Stimulated activated CD4-positive, alpha-beta T cell treated with anti-CD3 and anti-CD28 coated beads, Interleukin-15, amount 100 ng/mL, for 1 hour (primary cell): ENCODE measurements at places on chromosomes 5 and 9.

- DNase-seq: no peak
These were observed 56.1 kb downstream of the MED10 start for GRCh38 chr5:6322163-6322713.

GRCh38 chr5:34008802-34009201 is 952 bp upstream of the AMACR start:
- DNase-seq: no peak

DNA sequence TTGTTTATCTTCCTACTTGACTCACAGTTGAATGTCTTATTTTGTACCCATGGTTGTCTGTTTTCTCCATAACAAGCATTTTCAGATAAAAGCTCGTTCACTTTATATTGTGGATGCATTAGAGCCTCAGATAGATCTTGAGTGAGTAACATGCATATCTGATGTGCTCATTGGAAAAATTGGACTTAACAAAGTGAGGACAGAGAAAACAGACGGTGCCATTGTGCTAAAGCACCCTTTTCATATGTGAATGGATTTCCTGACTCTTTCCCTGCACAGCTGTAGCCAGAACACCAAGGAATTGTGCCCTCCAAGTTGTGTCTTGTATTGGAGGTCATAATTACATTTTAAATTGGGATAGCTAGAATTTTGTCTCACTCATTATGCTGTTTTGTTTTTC is 325.8 kb upstream of the MEF2C start:
- DNase-seq: no peak

DNA sequence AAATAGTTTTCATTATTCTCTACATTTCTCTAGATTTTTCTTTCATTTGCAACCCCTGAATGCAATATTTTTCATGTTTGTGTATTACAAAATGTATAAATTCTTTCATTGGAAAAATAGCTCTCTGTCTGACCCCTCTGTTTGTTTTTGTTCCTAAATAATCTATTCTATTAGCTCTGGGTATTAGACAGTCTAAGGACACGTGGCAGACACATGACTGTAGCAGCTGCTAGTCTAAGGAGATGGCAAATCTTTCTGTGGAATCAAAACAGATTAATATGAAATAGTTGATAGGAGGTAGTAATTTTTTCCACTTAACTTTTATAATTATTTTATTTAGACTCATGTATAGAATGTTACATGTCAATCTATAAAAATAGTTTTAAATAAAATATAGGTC is 21.4 kb upstream of the SPATA9 start:
- DNase-seq: no peak

- DNase-seq: no peak
These were observed 238.6 kb upstream of the TMEM161B start for GRCh38 chr5:88507261-88507660.

DNA sequence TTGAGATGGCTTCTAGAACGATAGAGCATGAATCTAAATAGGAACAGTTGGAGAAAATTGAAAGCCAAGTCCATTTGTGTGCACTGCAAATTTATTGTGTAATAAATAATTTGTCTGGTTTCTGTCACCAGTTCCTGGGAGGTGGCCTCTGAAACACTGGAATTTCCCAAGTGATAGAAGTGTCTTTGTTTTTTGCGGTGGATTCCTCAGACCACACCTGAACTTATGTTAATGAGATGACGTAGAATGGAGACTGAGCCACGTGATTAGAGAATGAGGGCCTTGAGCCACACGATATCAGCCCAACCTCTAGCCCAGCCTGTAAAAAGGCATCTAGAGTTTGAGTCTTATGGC is 105.1 kb downstream of the MSX2 start:
- no peak for DNase-seq

GRCh38 chr5:103573411-103573810 is 10.8 kb upstream of the NUDT12 start:
- DNase-seq: no peak

GRCh38 chr5:7762267-7762666 is 88.7 kb downstream of the CFAP90 start:
- DNase-seq: no peak

- DNase-seq: no peak
These were observed 91.1 kb downstream of the ENC1 start for GRCh38 chr5:74549384-74549783.

- no peak for DNase-seq
These were observed 2.1 kb downstream of the NIPSNAP3B start for GRCh38 chr9:104766025-104766424.

DNA sequence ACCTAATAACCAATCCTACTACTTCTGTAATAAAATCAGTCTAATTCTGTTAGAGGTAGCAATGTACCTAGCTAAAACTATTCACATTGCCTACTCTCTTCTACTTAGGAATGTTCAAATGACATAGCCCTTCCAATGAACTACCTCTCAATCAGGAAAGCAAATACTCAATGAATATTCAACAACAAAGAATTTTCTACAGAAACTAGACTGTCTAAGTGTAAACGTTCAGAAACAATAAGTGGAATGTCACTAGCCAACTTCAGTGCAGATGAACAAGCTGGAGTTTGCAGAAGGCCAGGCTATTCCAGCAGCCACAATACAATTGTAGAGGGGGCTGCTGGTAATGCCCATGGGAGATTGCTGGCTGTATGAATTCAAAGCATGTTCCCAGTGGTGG is 743.2 kb upstream of the CDH10 start:
- DNase-seq: no peak

- no peak for DNase-seq
These were observed 186.7 kb upstream of the TLX3 start for GRCh38 chr5:171122372-171122771.

DNA sequence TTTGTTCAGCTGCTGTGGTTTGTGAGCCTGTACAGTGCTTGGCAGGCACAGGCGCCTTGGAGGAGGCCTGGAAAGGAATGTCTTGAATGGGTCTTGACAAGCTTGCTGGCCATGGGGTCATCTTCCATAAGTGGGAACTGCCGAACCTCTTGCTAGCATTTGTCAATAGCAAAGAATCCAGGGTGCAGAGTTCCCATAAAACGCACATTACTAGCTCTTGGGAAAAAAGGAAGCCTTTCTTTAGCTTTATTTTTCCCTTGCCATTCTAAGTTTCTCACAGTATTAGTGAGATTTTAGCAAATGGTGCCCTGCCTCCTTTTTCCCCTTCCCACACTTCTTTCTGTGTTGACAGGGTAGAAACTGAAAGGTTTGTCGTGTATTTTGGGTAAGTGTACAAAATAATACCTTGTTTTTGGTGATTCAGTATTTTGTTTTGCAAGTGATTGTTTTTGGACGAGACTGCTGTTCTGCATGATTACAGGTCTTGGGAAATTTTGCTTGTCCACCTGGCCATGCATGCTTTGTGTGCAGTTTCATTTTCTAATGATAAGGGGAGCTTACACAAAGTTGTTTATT is 82.0 kb downstream of the ADGRV1 start:
- no peak for DNase-seq

GRCh38 chr5:66744040-66744439 is 147.8 kb downstream of the MAST4 start:
- no peak for DNase-seq

DNA sequence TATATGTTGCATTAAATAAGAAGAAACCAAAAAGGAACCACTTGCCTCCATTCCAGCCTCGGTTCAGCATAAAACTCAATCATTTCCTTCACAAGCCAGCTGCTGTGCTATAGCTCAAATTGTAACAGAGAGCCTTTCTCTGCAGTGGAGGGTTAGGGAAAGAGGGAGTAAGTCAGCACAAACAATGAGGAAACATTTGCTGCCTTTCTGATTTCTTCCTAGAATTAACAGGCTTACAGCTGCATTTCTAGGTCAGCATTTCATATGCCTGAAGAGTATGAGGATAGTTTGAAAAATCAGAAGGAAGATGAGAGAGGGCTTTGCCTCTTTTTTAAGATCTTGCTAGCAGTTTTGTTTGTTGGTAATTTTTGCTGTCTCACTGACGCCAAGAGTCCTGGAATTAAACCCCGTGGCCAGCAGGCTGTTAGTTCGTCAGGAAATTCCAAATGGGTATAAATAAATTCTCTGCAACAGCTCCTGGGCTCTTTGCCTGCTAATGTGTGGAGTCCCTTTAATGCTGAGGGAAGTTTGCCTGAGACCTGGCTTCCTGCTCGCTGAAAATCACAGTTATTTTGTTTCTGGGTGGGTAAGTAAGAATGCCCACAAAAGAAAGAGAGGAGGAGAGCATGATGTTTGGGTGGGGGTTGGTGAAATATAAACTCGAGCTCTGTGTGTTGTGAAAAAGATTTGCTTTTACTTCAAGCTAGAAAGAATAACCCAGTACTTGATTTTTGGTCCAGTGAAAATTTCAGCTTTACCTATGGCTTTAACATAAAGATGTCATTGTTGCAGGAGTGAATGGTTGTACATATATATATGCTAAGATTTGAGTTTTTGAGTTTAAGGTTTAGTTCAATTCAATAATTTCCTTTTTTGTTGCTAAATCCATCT is 148.1 kb upstream of the DMRT1 start:
- DNase-seq: no peak

DNA sequence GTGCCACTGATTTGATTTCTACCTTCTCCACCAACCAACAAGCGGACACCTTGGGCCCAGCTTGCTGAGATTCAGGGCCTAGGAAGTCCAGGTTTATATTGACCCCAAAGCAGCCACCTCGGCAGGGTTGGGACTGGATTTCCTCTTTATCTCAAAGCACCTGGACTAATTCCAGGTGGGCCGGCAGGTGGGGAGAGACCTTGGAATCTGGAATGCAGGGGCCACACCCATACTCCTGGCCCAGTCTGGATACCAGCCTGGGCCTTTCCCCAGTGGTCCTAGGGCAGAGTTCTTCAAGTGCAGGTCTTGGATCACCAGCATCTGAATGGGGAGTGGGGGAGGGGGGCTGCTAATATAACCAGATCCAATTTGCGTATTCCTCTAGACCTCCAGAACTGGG is 93.1 kb downstream of the PCDH1 start:
- DNase-seq: no peak

- no peak for DNase-seq
These were observed 16.8 kb upstream of the PTGES start for GRCh38 chr9:129769669-129770068.

- no peak for DNase-seq
These were observed 44.1 kb upstream of the STXBP1 start for GRCh38 chr9:127567730-127568617.

- no peak for DNase-seq
These were observed 3.4 kb downstream of the IL4 start for GRCh38 chr5:132677191-132677590.

DNA sequence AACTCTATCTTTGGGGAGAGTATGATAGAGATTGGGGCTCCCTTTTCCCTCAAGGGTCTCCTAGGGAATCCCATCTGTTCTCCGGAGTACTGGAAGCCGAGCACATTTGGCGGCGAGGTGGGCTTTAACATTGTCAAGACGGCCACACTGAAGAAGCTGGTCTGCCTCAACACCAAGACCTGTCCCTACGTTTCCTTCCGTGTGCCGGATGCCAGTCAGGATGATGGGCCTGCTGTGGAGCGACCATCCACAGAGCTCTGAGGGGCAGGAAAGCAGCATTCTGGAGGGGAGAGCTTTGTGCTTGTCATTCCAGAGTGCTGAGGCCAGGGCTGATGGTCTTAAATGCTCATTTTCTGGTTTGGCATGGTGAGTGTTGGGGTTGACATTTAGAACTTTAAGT is 21.5 kb downstream of the PTGS1 start:
- DNase-seq: no peak

- no peak for DNase-seq
These were observed 29.9 kb upstream of the PRSS3 start for GRCh38 chr9:33765411-33765810.

- no peak for DNase-seq
These were observed 655.2 kb upstream of the RIOK2 start for GRCh38 chr5:97838214-97838613.

- DNase-seq: no peak
These were observed 65.7 kb downstream of the PTCH1 start for GRCh38 chr9:95451065-95451426.

DNA sequence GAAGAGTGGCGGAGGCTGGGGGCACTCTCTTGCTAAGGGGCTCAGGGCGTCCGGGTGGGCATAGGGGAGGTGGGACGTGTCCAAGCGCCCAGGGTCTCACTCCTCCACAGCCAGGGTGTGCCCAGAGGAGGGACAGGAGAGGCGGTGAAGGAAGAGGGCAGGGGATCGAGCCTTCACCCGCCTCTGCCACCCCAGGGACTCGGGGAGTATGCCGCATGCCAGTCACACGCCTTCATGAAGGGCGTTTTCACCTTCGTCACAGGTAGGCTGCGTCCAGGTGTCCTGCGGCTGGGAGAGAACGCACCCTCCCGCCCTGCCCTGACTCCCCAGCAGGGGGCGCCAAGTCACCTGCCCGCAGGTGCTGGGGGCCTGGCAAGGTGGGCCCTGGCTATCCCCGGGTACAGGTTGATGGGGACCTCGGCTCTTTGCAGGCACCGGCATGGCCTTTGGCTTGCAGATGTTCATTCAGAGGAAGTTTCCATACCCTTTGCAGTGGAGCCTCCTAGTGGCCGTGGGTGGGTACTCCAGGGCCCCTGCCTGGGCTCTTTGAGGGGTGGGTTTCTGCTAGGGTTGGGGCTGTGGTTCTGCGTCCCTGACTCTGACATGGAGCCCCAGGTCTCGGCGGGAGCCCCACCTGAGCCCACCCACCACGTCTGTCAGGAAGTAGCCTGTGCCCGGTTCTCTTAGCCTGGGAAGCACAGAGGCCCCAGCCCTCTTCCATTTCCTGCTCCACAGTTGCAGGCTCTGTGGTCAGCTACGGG is 552 bp downstream of the TMEM141 start:
- DNase-seq: peak; percentile 54

DNA sequence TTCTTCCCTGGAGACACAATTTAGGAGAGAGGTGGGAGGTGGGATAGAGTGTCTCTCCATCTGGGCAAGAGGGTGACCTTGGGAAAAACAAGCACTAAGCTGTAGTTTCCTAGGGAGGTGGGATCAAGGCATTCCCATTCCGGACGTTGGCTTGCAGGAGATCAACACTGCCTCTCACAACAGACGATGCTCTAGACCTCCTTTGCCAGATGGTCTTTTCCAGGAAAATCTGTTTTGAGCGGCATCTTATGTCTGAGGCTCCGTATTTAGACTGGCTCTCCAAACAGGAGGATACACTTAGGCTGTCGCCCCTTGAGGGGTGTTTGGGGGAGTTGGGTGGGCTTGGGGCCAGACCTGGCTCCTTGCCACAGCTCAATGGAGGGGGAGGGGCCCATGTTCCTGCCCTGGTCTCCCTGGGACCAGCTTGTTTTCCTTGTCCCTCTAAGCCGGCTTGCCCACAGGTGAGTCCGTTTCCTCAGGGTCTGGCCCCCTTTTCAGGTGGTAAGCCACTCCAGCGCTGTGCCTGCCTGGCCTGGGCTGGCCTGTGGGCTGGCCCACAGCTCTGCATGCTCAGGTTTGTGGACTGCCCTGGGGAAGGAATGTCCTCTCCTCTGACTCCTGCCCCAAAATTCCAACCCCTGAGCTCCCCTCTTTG is 2.4 kb downstream of the PSD2 start:
- DNase-seq: no peak

DNA sequence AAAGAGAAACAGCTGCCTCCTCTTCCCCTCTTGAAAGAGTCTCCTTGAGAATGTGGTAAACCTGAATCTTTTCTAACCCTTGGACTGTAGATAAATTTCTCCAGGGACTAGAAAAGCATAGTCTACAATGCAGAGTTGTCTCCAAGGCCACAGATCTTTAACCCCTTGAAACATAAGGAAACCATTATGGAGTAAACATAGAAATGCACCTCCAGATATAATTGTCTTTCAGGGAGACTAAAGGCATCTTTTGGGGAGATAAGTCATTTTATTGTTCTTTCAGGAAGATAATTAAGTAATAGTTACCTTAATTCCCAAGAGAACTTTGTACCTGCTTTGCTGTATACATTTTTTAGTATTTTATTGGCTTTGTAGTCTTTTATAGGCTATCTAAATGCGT is 373.6 kb upstream of the GRIA1 start:
- no peak for DNase-seq
